ENCODE measurements at places on chromosomes 6 and 20.
A peak's percentile ranks its signal among the peaks of the same experiment; 100 is the strongest.

DNA sequence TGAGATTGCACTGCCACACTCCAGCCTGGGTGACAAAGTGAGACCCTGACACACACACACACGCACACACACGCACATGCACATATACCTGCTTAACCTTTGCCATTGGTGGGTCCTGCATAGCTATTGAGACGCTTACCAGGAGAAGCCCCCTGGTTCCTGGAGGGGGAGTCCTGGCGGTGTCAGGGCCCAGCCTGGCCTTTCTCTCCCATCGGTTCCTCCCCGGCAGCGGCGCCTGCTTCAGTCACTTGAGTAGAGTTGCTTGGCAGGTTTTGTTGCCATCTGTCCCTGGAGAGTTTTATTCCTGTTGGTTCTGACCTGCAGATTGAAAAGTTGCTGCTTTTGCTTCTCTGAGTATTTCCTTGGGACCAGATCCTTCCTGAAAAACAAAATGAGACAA is 20.6 kb upstream of the FAM209A start:
- no peak for DNase-seq

- DNase-seq: peak; percentile 90
Measured at GRCh38 chr6:34656378-34657036, 40.1 kb downstream of the ILRUN start.

DNA sequence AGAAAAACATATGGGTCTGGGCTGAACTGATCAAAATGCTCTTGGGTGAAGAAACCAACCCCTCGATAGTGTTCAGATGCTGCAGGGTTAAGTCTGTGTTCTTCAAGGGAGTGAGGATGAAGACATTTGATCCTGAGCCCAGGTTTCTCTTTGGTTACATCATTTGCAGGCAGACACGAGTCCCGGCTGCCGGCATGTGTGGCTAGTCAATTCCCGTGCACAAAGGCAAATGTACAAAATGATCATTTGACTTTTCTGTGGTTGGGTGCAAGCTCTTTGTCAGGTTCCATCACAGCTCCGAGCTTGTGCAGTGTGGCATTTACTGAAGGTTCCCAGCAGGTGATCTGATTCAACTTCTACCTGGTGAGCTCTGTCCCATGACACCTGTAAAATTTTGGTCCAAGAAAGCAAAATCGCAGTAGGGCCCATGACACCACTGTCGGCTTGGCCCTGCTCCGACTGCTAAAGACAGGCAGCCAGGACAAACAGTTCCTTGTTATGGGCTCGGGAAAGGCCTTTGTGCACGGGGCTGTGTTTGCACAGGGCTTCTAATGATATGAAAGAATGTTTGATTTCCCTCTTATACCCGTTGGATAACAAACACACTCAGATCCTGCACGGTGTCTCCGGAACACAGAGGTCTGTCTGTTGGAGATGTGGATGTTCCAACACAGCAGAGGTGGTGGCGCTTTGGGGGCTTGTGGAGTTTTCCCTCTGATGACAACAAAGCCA is 46.9 kb downstream of the GJA10 start:
- DNase-seq: no peak

GRCh38 chr6:118188561-118188960 is 281.5 kb downstream of the SLC35F1 start:
- no peak for DNase-seq

DNA sequence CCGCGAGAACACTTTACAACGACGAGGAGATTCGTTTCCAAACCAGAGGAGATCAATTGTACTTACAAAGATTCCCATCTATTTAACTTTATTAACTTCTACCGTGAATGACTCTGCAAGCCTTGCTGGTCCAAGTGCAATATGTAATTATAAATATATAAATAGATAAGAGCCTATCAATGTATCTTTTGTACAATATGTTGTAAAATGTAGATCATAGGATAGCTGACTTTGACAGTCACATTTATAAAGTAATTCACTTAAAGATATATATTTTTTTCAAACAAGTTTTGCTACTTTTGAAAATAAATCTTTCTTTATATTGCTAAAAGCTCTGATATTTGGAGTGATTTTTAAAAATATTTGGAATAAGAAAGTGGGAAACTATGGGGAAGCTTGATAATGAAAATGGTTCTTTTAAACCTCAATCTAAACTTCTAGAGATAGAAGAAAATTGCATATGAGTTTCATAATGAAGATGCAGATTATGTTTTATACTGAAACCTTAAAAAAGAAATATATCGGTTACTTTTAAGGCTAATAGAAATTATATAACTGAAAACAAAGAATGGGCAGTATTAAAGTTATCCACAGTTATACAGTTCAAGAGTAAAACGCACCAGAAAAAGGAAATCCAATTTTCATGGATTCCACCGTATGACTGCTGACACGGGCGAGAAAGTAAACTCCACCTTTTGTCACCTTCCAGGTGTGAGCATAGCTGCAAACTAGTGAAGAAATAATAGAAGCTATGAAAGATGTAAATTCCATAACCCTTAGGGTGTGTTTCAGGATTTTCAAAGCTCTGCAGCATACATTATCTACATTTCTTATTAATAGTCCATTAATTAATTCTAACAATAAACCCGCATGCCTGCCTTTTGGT is 3.3 kb downstream of the TCF21 start:
- DNase-seq: no peak

GRCh38 chr6:135851442-135852271 is at the start of gene PDE7B:
Gene PDE7B, plus strand, starts transcription at chr6:135851701.
- peak; percentile 99 for DNase-seq

GRCh38 chr6:2615251-2615650 is 135.5 kb downstream of the MYLK4 start:
- no peak for DNase-seq

DNA sequence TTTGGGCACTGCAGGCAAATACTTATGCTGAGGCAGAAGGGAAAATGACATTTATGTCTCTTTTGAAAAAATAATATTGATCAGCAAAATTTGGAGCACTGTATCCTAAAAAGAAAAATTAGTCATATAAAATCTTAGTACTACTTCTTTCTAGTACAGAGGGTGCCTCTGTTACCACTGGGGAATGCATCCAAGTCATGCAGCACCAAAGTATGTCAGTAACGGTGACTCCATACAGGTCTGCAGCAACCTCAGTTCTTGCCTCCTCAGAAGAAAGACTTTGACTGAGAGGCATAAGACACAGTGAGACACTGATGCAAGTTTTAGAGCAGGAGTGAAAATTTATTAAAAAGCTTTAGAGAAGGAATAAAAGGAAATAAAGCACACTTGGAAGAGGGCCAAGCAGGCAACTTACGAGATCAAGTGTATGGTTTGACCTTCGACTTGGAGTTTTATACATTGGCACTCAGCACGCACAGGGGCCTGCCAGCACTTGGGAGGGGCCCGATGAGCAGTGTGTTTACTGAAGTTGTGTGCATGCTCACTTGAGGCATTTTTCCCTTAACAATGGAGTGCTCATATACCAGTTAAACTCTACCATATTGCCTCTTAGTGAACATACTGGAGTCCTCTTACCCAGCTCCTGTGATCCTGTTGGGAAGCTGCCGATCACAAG is 1244.8 kb downstream of the EPHA7 start:
- no peak for DNase-seq

DNA sequence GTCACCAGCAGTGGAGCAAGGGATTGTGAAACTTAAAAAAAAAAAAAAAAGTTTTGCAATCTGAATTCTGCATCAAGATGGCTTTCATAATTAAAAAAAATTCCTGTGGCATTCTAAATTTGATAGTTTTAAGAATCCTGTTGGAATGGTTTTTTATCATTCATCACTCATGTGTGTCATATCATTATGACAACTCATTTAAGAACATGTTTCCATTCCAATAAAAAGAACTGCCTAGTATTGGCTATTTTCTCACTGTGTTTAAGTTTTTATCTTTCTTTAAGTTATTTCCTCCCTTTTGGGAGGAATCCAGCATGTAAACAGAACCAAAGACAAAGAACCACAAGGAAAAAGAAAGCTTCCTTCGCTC is 26.2 kb upstream of the RHAG start:
- DNase-seq: no peak

- no peak for DNase-seq
Measured at GRCh38 chr6:156694679-156695078, 82.5 kb upstream of the ARID1B start.

- DNase-seq: no peak
Measured at GRCh38 chr6:44556046-44556445, 168.5 kb downstream of the CDC5L start.

- DNase-seq: peak; percentile 91
Measured at GRCh38 chr20:32737371-32738223, 5.7 kb downstream of the COMMD7 start.

DNA sequence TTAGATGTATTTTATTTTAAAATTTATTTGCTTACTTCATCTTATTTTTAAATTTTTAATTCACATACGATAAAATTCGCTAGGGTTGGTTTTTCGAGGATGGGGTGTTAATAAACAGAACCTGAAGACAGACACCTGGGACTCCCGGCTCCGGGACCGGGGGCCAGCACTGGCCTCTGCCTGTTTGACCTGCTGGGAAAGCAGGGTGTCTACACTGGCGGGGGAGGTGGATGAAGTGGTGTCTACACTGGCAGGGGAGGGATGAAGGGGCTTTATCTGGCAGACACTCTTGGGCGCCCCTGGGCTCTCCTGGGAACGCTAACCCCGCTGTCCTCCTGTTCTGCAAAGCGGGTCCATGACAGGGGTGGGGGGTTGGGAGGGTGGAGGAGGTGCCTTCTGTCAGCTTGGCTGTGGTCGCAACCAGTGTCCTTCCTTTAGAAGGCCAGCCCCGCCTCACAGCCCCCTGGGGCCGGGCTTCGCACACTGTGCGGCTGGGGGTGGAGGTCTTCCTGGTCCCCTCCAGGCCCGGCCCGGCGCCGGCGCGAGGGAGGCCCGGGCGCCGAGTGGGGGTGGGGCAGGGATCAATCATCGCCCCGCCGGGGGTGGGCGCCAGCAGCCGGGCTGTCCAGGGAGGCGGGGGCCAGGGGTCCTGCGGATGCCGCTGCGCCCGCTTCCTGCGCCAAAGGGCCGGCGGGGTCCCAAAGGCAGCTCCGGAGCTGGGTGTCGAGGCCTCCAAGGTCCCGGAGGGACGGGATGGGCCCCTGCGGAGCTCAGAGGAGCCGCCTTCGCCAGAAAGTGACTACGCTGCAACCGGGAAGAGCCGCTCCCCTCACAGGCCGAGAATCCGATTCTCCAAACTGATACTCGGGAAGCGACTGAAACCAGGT is 1.8 kb downstream of the GATA5 start:
- no peak for DNase-seq

DNA sequence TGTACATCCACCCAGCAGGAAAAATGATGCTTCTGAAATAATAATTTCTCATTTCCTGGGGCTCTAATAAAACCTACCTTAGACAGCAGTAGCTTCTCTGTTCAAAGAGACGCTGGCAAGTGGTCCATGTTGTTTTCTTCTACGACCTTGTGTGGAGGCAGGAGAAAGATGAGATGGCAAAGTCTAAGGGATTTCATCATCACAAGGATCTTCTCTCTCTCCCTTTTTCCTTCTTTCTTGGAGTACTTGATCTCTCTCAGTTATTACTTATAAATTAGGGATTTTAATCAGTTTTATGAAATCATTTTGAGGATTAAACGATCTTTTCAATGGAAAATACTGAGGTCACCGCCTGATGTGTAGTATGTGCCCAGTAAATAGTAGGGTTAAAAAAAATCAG is 147.5 kb downstream of the BMP7 start:
- DNase-seq: no peak

- DNase-seq: peak; percentile 22
Measured at GRCh38 chr20:63060057-63060991, 53.6 kb upstream of the BHLHE23 start.

- no peak for DNase-seq
Measured at GRCh38 chr6:119322715-119323350, 26.7 kb downstream of the MAN1A1 start.

GRCh38 chr6:80623066-80623815 is 516.8 kb downstream of the BCKDHB start:
- DNase-seq: no peak

GRCh38 chr6:25731721-25732120 is 22.8 kb upstream of the SLC17A4 start:
- DNase-seq: no peak

GRCh38 chr6:43509984-43510826 is at the start of gene LRRC73:
Gene LRRC73, minus strand, starts transcription at chr6:43510346. Its CDS starts 561 bp downstream, at chr6:43509785.
- DNase-seq: peak; percentile 68

DNA sequence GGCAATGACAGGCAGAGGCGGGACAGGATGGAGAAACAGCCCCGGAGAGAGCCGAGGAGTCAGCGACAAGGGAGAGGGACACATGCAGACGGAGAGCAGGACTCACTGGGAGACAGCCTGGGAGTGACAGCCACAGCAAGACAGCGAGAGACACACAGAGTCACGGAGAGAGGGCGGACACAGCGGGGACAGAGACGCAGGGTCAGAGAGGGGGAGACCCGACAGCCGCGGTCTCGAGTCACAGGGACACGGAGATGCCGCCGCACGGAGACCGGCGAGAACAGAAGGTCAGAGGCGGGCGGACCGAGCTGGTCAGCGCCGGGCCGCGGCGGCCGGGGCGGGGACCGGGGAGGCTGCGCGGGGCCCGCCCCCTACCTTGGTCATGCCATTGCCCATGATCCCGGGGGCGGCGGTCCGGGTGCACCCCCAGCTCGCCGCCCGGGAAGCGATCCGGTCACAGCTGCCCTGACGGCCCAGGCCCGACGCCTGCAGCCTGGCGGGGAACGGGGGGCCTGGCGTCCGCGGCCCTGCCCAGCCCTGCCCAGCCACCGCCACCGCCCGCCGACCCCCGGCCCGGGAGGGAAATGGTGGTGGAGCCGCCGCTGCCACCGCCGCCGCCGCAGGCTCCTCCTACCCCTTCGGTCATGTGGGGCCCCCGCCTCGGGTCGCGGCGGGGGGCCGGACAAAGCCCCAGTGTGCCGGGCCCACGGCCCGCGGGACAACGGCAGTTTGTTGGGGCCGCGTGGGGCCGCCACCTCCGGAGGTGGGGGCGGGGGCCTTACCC is at the start of the genes DUSP15 and TTLL9:
TSS of gene DUSP15 (minus strand) at position 586 of the 784 bp plus-strand sequence. CDS start at position 396, 190 bp downstream.
TSS of gene TTLL9 (plus strand) at position 693 of the 784 bp plus-strand sequence. CDS start 493 bp downstream, outside the sequence.
- DNase-seq: no peak

DNA sequence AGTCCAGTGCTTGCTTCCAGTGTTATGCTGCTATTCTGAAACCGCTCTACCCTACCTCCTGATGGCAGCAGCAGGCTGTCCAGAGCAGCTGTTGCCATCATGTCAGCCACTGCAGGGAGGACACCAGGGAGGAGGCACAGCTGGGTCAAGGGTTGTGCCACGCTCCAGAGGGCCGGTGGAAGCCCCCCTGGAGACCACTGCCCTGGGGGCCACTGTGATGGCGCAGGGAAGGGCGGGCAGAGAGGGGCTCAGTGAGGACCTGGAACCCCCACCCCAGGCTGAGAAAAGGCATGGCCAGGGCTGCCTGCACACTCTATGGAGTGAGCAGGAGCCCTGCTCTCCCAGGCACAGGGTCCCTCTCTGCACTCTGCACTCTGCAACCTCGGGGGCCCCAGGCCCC is 271.3 kb upstream of the BTBD3 start:
- DNase-seq: no peak

- DNase-seq: peak; percentile 43
Measured at GRCh38 chr6:26126394-26127235, 39.4 kb downstream of the HFE start.

Data from IMR-90 (cell line).